Left kidney (tissue), 8 donors: ENCODE measurements at places on chromosomes 11 and 22. TPM values are rescaled to one million over a fixed set of nuclear protein-coding genes. Genes with fewer than 3 reads are reported as not detected.

Gene HEPHL1
- polyA plus RNA-seq, result 0.33 TPM

Gene TTC38
- 53.3 TPM for polyA plus RNA-seq

Gene RIMBP3B
- not detected for polyA plus RNA-seq

Gene MUC6
- polyA plus RNA-seq, result 26.8 TPM

Gene FDXACB1
- 5.3 TPM for polyA plus RNA-seq

Gene PGR
- 0.03 TPM for polyA plus RNA-seq

Gene GAB4
- polyA plus RNA-seq, result not detected

Gene LMO2
- polyA plus RNA-seq, result 28.6 TPM

Gene CFAP68
- 45.2 TPM for polyA plus RNA-seq

Gene TBX1
- 0.42 TPM for polyA plus RNA-seq

Gene NCF4
- polyA plus RNA-seq, result 2.0 TPM

Gene ADAMTS15
- polyA plus RNA-seq, result 54.1 TPM

Gene UBQLNL
- 1.4 TPM for polyA plus RNA-seq

Gene PARVG
- polyA plus RNA-seq, result 2.0 TPM

Gene SHANK3
- polyA plus RNA-seq, result 13.6 TPM

Gene OR8D1
- polyA plus RNA-seq, result not detected
